ENCODE measurements at places on chromosomes 6 and 20.

- no peak for DNase-seq
Measured at GRCh38 chr20:52201395-52201794, 9.8 kb upstream of the ZFP64 start.

- no peak for DNase-seq
Measured at GRCh38 chr20:62274332-62274950, 28.4 kb upstream of the ADRM1 start.

GRCh38 chr6:148776321-148777308, 29.8 kb downstream of the UST start:
- no peak for DNase-seq

DNA sequence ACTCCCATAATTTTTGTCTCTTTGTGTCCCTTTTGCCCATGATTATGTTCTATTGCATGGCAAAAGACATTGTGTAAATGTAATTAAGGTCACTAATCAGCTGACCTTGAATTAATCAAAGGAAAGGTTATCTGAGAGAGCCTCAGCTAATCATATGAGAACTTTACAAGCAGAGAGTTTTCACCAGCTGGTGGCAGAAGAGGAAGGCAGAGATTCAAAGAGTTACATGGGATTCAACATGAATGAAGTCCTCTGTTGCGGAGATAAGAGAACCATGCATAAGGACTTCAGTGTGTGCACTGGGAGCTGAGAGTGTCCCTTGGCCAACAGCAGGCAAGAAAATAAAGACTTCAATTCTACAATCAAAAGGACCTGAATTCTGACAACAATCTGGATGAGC, 494.1 kb upstream of the ARID1B start:
- no peak for DNase-seq

DNA sequence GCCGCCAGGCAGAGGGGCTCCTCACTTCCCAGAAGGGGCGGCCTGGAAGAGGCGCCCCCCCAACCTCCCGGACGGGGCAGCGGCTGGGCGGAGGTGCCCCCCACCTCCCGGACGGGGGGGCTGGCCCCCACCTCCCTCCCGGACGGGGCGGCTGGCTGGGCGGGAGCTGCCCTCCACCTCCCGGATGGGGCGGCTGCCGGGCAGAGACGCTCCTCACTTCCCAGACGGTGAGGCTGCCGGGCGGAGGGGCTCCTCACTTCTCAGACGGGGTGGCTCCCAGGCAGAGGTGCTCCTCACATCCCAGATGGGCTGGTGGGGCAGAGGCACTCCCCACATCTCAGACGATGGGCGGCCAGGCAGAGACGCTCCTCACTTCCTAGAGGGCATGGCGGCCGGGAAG, 389.7 kb upstream of the EYS start:
- DNase-seq, result no peak

GRCh38 chr6:77425671-77426070, 37.6 kb downstream of the HTR1B start:
- no peak for DNase-seq

- DNase-seq, result peak; percentile 3
Measured at GRCh38 chr6:114747995-114748625, 405.3 kb upstream of the HS3ST5 start.

DNA sequence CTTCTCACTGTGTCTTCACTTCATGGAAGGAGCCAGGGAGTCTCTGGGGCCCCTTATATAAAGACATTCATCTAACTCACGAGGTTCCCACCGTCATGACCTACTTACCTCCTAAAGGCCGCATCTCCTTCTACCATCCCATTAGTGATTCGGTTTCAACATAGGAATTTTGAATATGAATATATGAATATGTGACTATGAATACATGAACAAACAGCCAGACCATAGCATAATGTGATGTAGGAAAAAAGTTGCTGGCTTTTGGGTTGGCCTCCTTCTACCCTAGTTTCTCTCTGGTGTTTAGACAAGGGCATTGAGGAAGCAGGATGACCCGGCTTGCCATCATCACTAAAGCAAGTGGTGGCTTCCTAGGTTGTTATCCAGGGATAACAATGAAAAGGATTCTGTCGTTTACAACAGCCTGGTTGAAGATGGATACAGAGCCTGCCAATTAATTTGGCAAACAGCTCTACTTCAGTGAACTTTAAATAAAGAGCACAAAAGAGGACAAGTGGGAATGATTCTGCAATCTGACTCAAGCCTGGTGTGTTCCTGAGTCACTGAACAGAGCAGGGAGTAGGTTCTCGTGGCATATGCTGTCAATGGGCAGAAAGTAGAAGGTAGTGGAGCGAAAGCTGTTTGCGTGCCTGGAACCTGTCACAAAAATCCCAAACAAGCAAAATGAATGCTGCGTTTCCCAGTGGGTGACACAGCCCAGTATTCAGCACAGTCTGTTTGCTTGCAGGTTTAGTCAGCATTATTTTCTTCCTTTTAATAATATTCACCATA, 44.0 kb upstream of the DOK5 start:
- no peak for DNase-seq

DNA sequence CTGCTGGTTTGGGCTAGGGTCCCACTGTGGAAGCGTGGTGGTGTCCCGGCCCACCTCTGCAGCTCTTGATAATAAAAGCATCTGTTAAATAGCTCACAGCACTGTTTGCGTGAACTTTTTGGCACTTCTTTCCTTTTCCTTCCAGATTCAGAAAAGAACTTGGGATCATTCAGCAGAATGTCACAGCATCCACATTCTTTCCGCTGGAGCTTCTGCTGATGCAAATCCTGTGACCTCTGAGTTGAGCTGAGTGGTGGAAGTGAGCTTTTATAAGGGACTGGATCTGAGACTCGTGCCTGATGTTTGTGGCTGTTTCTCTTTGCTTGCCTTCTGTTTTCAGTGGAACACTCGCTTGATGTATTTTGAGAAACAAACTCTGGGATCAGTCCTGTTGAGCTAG, 3.9 kb downstream of the OSBPL2 start:
- no peak for DNase-seq

GRCh38 chr20:38883081-38883980, 42.9 kb upstream of the FAM83D start:
- DNase-seq, result no peak

- DNase-seq, result no peak
Measured at GRCh38 chr6:97052152-97052787, 127.7 kb downstream of the KLHL32 start.

DNA sequence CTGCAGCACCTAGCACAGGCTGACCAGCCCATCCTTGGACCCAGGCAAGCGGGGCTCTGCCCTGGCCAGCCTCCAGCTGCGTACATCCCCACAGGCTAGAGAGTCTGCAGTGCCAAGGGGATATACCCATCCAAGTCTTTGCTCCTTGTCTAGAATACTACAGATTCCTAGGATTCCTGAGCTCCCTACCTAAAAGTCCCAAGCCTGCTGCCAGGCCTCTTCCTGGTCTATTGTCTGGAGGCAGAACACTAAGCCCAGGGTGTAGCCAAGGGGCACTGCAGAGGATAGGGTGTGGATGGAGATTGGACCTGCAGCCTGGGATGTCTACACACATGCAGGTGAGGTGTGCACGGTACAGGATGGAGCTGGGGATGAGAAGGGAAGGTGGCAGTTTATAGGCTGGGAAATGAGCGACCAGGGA, 90.0 kb upstream of the SIRPA start:
- no peak for DNase-seq

DNA sequence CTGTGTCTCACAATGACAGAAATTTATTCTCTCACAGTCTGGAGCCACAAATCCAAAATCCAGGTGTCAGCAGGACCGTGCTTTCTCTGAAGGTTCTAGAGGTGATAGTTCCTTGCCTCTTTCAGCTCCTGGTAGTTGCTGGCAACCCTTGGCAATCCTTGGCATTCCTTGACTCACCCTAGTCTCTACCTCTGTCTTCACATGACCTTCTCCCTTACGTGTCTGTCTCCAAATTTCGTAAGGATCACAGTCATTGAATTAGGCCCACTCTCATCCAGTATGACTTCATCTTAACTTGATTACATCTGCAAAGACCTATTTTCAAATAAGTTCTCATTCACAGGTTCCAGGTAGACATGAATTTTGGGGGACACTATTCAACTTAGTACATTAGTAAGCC, 143.1 kb downstream of the CEP57L1 start:
- DNase-seq, result no peak

GRCh38 chr6:163935158-163935762, 520.7 kb downstream of the QKI start:
- no peak for DNase-seq

DNA sequence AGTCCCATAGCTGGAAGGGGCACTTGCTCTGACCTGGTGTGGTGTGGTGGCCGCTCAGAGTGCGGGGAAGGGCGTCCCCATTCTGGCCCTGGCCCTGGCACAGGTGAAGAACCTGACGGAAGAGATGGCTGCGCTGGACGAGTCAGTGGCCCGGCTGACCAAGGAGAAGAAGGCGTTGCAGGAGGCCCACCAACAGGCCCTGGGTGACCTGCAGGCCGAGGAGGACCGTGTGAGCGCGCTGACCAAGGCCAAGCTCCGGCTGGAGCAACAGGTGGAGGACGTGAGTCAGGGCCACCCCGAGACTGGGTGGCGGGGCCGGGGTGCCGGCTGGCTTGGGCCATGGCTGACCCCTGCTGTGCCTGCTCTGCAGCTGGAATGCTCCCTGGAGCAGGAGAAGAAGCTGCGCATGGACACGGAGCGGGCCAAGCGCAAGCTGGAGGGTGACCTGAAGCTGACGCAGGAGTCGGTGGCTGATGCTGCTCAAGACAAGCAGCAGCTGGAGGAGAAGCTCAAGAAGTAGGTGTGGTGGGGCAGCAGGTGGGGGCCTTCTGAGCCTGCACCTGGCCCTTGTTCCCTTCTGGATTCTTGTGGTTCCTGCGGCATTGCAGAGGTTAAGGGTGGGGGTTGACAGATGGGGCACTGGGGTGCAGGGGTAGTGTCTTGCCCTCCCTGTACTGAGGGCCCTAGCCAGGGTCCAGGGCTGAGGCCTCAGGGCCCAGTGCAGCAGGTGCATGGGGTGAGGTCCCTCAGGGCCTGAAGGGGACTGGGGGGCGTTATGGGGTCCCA, 40.8 kb downstream of the MYH7B start:
- no peak for DNase-seq
